GM12878 (cell line): ENCODE measurements at places on chromosomes 13 and 19.

GRCh38 chr13:92952161-92952560, 274.4 kb upstream of the GPC6 start:
- no peak for DNase-seq

GRCh38 chr13:110475117-110475516, 86.4 kb downstream of the RAB20 start:
- no peak for DNase-seq

- DNase-seq = no peak
Observed at GRCh38 chr13:80141123-80141849, 199.6 kb downstream of the SPRY2 start.

DNA sequence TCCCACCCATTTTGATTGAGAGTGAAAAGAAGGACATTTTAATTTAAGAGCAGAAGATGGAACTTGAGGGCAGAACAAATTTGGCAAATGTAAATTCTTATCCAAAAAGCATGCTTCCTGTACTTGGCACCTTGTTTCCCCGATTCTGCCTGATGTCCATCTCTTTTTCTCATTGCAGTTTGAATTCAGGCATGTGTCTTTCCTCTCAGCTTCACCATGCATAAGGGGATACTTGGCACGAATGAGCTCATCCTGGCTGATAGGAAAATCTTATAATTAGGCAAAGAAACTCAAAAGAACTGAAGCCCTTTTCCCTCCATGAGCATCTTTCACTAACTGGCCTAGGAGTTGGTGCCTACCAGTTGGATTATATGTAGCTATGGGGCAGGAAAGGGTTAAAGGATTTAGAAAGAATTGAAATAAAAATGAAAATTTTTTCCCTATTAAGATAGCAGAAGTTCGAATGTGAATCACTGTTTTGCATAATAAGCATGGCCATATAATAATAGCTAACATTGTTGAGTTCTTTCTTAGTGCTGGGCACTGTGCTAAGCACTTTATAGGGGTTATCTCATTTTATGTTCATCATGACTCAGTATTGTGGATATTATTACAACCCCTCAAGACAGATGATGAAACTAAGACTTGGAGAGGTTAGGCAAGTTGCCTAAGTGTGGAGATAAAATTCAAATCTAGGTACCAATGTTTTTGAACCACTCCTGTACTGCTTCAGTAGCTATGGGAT, 386.6 kb downstream of the KCNRG start:
- DNase-seq = no peak

DNA sequence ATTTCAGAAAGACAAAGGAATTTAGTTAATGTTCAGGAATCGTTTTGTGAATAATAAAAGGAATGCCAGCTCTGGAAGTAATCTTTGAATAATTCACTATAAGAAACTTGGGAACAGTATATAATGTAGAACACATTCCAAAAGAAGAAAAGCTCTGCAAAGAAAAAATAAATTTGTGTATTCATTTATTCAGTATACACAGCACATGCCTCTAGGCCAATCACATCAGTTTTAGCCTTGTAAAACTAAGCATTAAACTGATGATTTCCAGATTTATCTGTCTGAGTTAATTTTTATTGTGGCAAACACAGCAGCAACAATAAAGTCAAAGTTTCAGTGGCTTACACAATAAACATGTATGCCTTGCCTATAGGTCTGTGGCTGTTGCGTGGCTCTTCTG, 5.7 kb upstream of the RXFP2 start:
- DNase-seq = no peak

DNA sequence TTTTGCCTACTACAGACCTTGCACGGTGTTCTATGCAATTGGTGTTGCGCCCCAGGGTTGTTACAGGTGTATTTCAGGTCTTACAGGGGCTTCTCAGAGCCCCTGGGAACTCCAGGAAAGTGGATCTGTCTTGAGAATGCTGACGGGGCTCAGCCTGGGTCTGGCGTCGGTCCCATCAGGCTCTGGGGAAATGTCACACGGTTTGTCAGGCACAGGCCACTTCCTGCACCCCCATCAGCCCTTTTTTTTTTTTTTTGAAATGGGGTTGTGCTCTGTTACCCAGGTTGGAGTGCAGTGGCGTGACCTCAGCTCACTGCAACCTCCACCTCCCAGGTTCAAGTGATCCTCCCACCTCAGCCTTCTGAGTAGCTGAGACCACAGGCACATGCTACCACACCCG, 13.2 kb downstream of the CLEC4G start:
- DNase-seq = no peak

DNA sequence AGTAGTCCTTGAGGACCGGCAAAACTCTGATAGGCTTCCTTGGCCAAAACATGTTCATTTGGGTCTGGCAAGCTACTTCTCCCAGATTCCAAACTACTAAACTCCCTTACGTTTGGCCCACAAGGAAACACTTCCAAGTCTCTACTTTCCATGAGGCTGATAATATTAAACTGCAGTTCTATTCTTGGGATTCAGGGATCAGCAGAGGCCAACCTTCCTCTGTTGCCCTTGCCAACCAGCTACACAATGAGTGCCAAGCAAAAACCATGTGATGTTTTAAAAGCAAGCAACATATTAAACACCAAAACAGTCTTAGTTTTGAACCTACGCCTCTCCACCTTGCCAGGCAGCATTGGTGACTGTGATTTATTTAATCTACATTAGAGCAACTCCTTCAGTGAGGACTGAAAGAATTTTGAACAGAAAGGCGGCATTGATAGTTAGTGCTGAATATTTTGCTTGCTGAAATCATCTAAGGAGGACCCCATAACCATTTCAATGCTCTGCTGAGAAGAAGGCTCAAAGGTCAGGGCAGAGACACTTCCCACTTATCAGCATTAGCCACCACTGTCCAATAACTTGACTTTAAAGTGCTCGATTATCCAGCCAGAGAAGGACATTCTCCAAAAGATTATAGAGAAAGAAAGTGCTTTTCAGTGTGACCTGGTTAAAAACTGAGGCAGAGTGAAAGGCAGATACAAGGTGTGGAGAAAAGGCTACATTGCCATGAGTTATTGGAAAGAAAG, 287.1 kb downstream of the TBC1D4 start:
- DNase-seq = no peak

- DNase-seq = no peak
Observed at GRCh38 chr13:20311596-20311995, 79.5 kb upstream of the GJB6 start.

- peak; percentile 7 for DNase-seq
Observed at GRCh38 chr13:44523146-44524015, 52.7 kb downstream of the TSC22D1 start.

- no peak for DNase-seq
Observed at GRCh38 chr19:22256856-22257255, 29.4 kb upstream of the ZNF729 start.

GRCh38 chr13:29858667-29859066, 8.2 kb upstream of the UBL3 start:
- DNase-seq = no peak

GRCh38 chr13:29679396-29680053, 84.0 kb upstream of the SLC7A1 start:
- no peak for DNase-seq

GRCh38 chr19:11209839-11210655, 12.7 kb upstream of the KANK2 start:
- DNase-seq = no peak
